Suppressor macrophage (primary cell): ENCODE measurements at places on chromosomes 13 and 19.

- no peak for DNase-seq
Measured at GRCh38 chr19:31962561-31962996, 382.8 kb upstream of the ZNF507 start.

DNA sequence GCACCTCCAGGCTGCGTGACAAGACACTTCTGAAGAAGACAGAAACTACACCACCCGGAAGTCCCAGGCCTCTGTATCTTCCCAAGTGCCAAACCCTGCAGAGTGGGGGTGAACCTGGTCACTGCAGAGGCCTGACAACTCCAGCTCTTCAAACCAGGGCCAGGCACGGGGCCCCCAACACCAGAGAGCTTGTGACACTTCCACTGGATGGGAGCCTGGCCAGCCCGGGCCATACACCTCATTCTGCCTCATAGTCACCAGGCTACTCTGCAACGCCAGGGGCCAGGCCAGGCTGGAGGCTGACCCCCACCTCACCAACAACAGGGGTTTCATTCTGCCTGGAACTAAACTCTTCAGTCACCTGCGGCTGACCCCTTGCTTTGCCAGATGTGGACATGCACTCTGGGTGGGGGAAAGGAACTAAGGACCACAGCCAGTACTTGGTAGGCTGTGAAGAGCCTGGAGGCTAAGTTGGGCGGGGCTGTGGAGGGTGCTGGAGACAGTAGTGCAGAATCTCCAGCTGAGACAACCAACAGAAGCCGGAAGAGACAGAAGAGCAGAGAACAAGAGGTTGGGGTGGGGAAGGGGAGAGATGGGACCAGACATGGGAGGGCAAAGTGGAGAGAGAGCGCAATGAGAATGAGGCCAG lies 23.0 kb downstream of the TUBA3C start:
- no peak for DNase-seq

DNA sequence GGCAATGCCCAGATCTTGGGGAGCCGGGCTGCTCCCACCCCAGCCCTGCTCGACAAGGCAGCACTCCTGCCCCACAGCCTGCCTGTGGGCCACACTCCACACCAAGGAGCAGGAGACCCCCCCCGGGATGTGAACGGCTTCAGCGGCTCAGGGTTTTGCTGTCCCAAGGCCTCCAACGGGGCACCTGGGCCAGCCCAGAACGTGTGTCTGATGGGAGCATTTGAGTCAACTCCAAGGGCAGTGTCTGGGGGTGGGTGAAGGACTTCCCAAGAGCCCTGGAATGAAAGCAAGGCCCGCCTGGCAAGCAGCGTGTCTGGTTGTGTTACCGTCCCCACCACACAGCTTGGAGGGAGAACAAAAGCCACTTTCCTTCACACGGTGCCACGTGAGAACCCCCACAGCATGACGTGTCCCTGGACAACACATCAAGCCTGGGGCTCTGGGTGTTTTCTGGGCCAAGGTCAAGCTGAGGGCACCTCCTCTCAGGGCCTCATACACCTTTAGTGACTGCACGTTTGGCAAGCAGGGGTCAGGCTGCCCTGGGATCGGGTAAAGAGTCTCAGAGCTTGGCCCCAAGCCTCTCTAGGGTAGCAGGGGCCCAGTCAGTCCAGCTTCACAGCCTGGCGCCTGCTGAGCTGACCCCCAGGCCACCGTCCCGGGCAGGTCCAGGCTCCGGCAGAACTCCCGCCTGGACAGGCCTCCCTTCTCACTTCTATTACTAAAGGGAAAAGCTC lies 6.0 kb downstream of the C13orf46 start:
- DNase-seq, result no peak

- DNase-seq, result no peak
Measured at GRCh38 chr13:77313923-77314322, 13.0 kb downstream of the MYCBP2 start.

GRCh38 chr19:12953799-12954611 lies 3.0 kb downstream of the GADD45GIP1 start:
- peak; percentile 3 for DNase-seq

DNA sequence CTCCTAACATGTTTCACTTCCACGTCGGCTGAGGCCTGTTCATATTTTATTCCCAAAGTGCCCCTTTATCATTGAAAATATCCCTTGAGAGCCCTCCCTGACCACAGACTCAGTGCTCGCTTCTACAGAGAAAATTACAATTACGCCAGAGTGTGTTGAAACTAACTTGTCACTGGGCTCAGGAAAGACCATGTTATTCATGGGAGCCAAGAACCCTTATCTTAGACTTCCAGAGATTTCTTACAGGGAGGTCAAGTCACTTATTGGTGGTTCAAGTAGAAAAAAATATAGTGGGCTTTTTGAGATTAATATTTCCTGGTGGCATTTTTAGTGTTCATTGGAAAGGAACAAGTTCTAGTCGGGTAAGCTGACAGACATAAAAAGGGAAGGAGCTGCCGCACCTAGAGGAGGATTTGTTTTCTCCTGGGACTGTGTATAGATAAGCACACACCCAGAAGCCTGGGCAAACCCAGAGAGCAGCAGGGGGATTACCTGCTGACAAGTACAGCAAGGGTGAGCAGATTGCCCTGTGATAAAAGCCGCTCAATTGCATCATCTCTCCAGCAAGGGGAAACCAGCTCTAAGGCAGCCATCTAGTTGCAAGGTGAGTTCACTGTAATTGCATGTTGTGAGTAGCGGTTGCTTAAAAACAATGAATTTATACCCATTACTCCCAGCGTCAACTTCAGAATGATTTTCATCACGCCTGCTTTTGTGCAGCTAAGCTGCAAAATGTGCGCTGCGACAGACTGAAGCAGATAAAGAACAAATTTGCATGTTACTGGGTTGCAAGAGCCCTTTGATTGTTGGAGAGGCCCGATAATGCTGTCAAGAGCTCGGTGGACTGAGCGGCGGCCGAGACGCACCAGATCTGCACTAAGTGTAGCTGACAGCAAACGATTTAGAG lies 46.2 kb downstream of the DCT start:
- no peak for DNase-seq

GRCh38 chr13:63948045-63948444 lies 2532.4 kb upstream of the PCDH20 start:
- no peak for DNase-seq

DNA sequence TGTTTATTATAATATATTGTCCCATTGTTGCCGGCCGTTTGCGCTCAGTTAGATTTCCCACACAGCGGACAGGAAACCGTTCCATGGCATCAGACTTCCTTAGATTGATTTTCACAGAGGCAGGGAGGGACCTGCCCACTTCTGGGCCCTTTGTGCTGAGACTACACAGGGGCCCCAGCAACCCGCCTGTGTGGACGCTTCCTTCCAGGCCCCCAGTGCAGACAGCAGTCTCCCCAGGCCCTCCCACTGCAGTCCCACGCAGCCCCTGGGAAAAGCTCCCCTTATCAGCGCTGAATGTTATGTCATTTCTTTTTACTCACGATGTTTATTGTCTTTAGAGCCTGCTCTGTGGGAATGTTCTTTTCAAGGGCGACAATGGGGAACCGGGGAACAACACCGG lies 351.7 kb upstream of the ARGLU1 start:
- peak; percentile 3 for DNase-seq

DNA sequence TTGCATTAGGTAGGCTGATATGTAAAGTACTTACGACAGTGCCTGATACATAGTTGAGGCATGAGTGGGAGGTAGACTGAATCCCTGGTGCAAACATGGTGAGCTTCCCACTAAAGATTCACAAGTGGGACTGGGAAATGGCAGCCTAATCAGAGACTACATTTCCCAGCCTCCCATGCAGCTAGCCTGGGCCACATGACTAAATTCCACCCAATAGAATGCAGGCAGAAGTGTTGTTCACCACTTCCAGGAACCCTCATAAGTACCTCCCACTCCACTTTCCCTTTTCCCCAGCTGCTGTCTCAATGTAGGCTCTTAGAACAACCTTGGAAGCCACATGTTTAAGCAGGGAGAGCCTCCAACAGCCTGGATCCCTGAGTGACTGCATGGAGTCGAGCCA lies 104.9 kb downstream of the CACNA1A start:
- DNase-seq, result no peak

DNA sequence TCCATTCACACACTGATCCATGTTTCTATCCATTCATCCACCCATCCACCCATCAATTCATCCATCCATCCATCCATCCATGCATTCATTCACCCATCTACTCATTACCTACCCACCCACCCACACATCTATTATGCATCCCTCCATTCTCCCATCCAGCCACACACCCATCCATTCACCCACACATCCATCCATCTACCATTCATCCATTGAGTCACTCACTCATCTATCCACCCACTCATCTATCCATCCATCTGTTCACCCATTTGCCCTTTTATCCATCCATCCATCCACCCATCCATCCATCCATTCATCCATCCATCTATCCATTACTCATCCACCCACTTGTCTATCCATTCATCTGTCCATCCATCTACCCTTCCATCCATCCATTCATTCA lies 30.1 kb downstream of the CELF5 start:
- no peak for DNase-seq

GRCh38 chr19:6737873-6738786 lies 750 bp upstream of the GPR108 start:
- peak; percentile 90 for DNase-seq

DNA sequence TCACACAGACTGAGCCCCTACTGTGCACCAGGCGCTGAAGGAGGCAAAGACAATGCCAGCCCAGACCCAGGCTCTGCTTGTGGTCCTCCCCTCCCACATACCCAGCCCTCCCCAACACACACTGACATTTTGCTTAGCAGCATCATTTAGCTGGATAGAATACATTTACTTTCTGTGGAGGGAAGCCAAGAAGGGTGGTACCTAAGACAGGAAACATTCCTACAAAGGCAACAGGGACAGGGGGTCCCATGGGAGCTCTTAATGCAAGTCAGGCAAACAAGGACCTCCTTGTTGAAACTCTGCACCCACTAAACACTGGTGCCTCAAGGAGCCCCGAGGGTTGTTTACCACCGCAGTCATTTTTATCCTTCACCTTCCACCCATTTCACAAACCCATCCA lies 77.0 kb upstream of the ZNF507 start:
- no peak for DNase-seq

DNA sequence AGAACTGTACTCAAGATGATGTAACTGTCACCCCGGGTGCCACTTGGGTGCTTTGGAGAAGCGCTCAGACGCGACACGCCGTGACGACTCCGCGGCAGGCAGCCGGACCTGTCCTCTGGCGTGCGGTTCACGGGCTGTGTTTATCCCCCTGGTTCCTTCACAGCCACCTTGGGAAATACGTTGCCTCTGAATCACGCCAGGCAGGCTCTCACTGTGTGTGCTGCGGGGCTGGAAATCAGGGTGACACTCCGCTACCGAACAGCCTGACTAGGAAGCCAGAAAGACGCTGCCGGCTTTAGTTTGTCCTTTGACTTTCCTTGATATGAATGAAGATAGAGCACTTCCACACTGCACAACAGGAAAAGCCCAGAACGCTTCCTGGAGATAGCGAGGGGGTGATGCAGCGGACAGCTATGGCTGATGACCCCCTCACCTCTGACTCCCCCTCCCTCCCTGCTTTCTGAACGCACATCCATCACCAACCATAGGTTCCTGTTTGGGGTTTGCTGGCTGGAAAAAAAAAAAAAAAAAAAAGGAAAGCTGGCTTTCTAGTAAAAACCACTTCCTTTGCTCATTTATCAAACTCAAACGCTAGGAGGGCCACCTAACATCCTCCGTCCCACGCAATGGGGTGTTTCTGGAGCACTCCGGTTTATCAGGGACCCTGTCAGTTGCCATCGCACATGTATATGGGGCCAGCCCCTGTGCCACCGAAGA lies 3.7 kb upstream of the GP6 start:
- peak; percentile 43 for DNase-seq

DNA sequence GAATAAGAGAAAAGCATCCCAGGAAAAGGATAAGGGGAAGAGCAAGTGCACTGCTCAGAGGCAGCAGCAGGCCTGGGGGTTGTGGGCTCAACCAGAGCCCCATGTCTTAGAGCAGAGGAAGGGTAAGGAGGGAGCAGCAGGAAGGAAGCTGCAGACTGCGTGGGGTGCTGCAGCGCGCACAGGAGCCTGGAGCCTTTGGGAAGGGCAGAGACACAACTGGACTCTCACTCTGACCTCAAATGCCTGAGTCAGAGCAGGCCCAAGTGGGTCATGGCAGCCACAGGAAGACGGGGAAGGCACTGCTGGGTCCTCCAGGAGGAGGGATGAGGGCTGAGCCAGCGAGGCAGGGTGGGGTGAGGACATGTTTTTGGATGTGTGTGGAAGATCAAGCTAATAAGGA lies 31.6 kb downstream of the SIGLEC7 start:
- peak; percentile 51 for DNase-seq

- DNase-seq, result no peak
Measured at GRCh38 chr13:70729369-70729768, 621.1 kb upstream of the KLHL1 start.

- no peak for DNase-seq
Measured at GRCh38 chr19:51201712-51202111, 23.2 kb upstream of the CD33 start.

DNA sequence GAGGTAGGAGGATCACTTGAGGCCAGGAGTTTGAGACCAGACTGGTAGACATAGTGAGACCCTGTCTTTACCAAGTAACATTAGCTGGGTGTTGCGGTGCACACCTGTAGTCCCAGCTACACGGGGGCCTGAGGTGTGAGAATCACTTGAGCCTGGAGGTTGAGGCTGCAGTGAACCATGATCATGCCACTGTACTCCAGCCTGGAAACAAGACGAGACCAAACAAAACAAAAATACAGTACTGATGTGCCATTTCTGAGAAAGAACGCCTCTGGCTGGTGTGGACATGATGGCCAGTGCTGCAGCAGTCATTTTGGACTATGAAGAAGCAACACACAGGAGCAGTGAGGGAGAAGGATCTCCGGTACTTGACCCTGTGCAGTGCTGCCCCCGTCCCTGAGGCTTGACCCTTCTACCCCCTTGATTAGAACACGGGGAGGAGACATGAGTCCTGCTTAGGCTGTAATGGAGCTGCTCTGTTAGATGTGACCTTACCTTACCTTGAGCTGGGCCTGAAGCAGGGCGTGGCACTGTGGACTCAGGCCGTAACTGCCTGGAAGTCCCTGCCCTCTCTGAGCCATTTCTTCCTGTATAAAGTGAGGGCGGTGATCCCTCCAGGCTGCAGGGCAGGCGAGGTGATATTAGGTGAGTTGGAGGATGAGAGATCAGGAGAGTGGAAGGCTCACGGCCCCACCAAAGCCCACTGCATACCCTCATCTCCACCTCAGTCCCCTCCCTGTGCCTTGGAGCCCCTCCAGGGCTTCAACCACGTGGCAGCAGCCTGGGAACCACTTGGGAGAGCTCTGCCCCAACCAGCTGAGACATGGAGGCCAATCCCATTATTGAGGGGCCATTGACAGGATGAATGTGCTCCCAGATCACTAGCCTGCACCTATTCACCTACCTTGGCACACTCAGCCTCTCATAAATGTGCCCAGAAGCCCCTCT lies 5.9 kb downstream of the RPL18A start:
- DNase-seq, result no peak

- peak; percentile 69 for DNase-seq
Measured at GRCh38 chr19:45496349-45496953, 396 bp downstream of the RTN2 start.

DNA sequence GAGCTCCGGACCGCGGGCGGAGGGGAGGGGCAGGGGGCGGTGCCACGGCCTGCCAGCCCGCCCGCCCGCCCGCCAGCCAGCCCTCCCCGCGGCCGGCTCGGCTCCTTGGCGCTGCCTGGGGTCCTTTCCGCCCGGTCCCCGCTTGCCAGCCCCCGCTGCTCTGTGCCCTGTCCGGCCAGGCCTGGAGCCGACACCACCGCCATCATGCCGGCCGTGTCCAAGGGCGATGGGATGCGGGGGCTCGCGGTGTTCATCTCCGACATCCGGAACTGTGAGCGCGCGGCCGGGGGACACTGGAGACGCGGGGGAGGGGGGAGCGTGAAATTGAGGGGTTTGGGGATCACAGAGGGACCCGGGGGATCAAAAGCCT lies at the start of gene AP2A1:
Gene AP2A1, plus strand, starts transcription at position 72 of the 370 bp plus-strand sequence. Its CDS starts 133 bp downstream, at position 205.
- DNase-seq, result no peak
